ENCODE measurements at places on chromosomes 5 and 9.

DNA sequence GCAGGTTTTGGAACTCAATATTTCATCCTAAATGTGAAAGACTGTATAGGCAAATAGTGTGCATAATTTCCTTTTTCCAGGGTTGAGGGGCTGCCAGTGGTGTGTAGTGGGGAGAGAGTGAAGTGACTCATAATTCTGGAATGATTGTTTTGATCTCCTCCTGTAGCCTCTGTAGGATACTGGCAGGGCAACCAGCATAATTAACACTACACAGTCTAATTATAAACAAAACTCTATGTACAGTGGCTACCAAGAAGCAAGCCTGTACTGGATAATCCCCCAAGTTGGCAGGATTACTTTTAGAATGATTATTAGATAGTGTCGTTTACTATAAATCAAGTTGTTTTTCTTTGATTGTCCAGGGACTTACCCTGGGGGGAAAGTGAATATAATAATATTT, 32.2 kb downstream of the LNPEP start:
- DNase-seq, result no peak

GRCh38 chr5:26948921-26949320, 89.5 kb downstream of the CDH9 start:
- no peak for DNase-seq

GRCh38 chr9:135186248-135187164, 99.0 kb downstream of the OLFM1 start:
- no peak for DNase-seq

DNA sequence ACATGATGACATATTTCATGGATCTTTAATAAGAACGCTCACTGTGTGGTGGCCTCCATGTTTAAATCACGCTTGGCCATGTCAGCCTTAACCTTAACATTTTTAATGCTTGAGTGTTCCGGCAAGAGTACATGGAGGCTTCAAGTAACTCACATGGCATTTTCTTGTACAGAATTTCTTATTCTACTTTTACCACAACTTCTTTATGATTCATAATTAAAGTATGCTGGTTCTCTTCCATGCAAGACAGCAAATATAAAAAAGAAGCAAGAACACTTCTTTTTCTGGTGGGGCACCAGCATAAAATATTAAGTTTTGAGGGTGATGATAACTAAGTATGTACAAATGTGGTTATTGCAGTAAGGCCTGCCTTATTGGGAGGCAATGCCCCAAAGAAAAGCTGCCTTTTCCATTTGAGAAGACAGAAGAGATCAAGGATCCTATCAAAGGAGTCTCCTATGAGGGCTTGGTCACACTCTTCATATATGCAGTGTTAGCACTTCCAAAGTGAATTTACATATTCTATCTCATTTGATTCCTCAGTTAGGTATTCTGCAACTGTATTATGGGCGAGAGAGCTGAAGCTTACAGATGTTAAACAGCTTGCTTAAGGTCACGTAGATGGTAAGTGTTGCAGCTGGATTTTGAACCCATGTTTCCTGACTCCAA, 382.7 kb upstream of the MEF2C start:
- no peak for DNase-seq

DNA sequence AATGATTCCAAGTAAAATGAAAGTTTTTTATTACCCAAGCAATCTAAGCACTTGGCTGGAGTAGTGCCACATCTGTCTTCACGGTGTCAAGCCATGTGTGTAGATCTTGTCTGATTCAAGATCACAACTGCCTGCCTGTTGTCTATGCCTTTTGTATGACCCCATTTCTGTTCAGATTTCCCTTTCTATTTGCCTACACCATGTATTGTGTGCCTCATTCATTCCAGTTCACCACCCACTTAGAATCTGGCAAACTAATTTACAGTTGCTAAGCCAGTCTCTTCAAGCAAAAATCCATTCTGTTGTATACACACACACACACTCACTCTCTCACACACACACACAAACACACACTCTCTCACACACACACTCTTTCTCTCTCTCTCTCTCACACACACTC, 33.7 kb downstream of the GLDC start:
- DNase-seq, result no peak

- no peak for DNase-seq
Observed at GRCh38 chr5:11153670-11154382, 392.8 kb upstream of the DAP start.

- no peak for DNase-seq
Observed at GRCh38 chr9:70043689-70044489, at the start of gene MAMDC2. Gene MAMDC2, plus strand, starts transcription at chr9:70043848. Its CDS starts 350 bp downstream, at chr9:70044198.

DNA sequence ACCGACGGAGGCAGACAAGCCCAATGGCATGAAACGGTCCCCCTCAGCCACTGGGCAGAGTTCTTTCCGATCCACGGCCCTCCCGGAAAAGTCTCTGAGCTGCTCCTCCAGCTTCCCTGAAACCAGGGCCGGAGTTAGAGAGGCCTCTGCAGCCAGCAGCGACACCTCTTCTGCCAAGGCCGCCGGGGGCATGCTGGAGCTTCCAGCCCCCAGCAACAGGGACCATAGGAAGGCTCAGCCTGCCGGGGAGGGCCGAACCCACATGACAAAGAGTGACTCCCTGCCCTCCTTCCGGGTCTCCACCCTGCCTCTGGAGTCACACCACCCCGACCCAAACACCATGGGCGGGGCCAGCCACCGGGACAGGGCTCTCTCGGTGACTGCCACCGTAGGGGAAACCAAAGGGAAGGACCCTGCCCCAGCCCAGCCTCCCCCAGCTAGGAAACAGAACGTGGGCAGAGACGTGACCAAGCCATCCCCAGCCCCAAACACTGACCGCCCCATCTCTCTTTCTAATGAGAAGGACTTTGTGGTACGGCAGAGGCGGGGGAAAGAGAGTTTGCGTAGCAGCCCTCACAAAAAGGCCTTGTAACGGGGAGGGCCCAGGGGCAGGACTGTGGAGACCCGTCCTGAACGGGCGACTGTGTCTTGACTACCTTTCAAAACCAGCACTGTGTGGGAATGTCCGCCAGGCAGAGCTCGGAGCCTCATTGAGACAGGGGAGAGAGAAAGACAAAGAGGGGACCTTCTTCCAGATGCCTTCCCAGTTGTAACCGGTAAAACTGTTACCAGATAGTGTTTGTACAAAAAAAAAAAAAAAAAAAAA, 29.9 kb downstream of the CD180 start:
- DNase-seq, result no peak

GRCh38 chr9:113876993-113877368, 872 bp downstream of the ZNF618 start:
- no peak for DNase-seq

GRCh38 chr5:173916233-173916632, 28.1 kb downstream of the CPEB4 start:
- no peak for DNase-seq

GRCh38 chr5:94072116-94072515, 330.7 kb upstream of the POU5F2 start:
- DNase-seq, result no peak

- no peak for DNase-seq
Observed at GRCh38 chr9:72312386-72312987, 52.5 kb downstream of the ZFAND5 start.

Measured in cerebellar nuclear complex (tissue), 1 donor.